Stimulated activated CD8-positive, alpha-beta memory T cell treated with anti-CD3 and anti-CD28 coated beads, Interleukin-4, amount 100 ng/mL, for 24 hours (primary cell): ENCODE measurements at places on chromosomes 7 and 10.

- DNase-seq, result no peak
These were observed 15.2 kb upstream of the NFE2L3 start for GRCh38 chr7:26136831-26137230.

GRCh38 chr7:17159500-17160037 lies 138.9 kb upstream of the AHR start:
- no peak for DNase-seq

- no peak for DNase-seq
These were observed 36.9 kb downstream of the GDI2 start for GRCh38 chr10:5776136-5776880.

DNA sequence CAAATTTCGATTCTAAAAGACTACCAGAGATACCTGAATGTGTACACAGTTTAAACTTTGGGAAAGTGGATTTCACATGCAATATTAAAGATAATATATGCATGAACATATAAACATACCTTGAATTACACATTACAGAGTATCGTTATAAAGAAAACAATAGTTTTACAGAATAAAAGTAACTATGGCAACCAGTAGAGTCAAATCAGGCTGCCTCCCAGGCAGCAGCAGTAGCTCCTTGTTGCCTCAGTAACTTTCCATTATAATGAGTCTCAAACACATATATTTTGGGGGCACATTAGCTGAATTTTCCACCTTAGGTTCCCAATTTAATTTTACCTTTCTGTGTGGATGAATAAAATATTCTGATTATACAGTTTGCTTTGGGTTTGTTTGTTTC lies 164.4 kb upstream of the FEZF1 start:
- no peak for DNase-seq
